ENCODE measurements at places on chromosomes 6 and 20. TPM values are rescaled to one million over a fixed set of nuclear protein-coding genes. Genes with fewer than 3 reads are reported as not detected.

GRCh38 chr20:40196846-40197436 is 492.1 kb downstream of the MAFB start:
- no peak overlapping the region for H3K4me3 ChIP-seq
- no peaks in the 10 kb centered on the region for H3K4me1 ChIP-seq
- DNase-seq: no peak
- no peaks in the 10 kb centered on the region for H3K36me3 ChIP-seq
- H3K27ac ChIP-seq: no peak overlapping the region

GRCh38 chr6:160103825-160104100 is 17.9 kb upstream of the SLC22A1 start:
- H3K36me3 ChIP-seq: peaks cover 27% of the 10 kb centered on the region
- no peak overlapping the region for H3K27ac ChIP-seq
- DNase-seq: no peak
- no peaks in the 10 kb centered on the region for H3K27me3 ChIP-seq
- no peaks in the 10 kb centered on the region for H3K4me1 ChIP-seq

DNA sequence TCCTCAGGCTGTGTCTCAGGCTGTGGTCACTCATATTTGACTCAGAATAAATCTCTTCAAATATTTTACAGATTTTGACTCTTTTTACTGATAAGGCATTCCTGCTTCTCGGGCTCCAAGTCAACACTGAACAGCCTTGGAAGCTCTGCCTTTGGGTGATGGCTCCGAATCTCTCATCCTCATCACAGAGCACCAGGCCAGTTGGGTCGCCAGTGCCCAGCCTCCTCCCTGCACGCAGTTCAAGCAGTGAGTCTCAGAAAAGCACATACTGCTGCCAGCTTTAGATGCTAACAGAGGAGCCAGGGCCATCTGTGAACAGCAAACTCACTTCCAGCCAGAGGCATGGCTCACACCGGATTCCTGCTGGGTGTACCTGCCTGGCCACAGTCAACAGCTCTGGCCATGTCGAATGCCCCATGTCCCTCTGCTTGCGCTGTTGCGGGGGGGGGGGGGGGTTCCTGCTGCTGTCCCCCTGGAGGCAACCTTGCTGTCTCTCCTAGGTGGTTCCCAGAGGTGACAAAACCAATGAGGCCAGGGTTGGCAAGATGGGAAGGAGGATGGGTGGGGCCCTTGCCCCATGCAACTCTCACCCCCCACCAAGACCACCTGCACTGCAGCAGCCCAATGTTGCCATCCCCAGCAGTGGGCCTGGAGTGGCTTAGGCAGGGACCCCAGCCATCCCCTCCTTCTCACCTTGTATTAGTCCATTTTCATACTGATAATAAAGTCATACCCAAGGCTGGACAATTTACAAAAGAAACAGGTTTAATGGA is 248.8 kb downstream of the ERMARD start:
- H3K4me1 ChIP-seq: no peaks in the 10 kb centered on the region
- no peak overlapping the region for H3K27ac ChIP-seq
- H3K36me3 ChIP-seq: no peaks in the 10 kb centered on the region
- DNase-seq: no peak
- no peak overlapping the region for H3K4me3 ChIP-seq

- no peaks in the 10 kb centered on the region for H3K27me3 ChIP-seq
- peak overlapping the region; percentile 74 for H3K27ac ChIP-seq
- H3K4me3 ChIP-seq: peak overlapping the region; percentile 40
- peaks cover 16% of the 10 kb centered on the region for H3K4me1 ChIP-seq
- DNase-seq: peak; percentile 38
Measured at GRCh38 chr6:35016502-35017321, 124.4 kb downstream of the TCP11 start.

The EBF4 gene
- 0.67 TPM for polyA plus RNA-seq

The SGK2 gene
- polyA plus RNA-seq: 28.4 TPM

The PMEPA1 gene
- polyA plus RNA-seq: 12.7 TPM

All from small intestine (tissue), 16 donors.